ENCODE measurements at places on chromosomes 16 and 17. TPM values are rescaled to one million over a fixed set of nuclear protein-coding genes. Genes with fewer than 3 reads are reported as not detected.
A peak's percentile ranks its signal among the peaks of the same experiment; 100 is the strongest.

DNA sequence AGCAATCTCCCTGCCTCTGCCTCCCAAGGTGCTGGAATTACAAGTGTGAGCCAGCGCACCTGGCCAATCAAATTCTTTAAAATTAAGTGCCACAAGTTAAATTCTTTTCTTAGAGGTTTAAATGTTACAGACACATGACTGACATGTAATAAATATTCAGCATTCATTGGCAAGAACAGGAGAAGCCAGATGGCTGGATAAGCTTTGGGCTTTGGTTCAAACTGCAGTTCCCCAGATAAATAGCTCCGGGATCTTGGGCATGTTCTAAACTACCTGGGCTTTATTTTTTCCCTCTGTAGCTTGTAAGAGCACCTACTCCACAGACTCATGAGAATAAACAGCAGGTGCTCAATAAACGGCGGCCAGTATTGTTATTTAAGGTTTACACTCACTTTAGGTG lies 34.1 kb downstream of the ABAT start:
- no peak for DNase-seq

DNA sequence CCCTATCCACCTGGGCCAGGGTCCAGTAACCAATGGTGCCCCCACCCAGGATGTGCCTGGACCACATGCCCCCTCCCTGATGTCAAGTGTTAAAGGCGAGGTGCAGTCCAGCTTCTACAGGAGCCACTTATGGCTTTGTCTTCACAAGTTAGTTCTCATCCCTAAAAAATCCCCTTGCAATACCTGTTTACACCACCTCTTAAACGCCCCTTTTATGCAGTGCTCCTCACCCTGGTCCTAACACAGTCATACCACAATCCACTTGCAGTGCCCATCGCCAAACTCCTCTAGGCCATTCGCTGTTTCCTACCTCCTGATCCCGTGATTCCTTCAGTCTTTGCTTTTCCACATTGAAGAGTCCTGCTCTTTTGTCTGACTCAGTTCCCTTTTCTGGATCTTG lies 7.1 kb downstream of the GLYR1 start:
- no peak for DNase-seq

GRCh38 chr16:12390644-12391043 lies 413.0 kb downstream of the CPPED1 start:
- no peak for DNase-seq

DNA sequence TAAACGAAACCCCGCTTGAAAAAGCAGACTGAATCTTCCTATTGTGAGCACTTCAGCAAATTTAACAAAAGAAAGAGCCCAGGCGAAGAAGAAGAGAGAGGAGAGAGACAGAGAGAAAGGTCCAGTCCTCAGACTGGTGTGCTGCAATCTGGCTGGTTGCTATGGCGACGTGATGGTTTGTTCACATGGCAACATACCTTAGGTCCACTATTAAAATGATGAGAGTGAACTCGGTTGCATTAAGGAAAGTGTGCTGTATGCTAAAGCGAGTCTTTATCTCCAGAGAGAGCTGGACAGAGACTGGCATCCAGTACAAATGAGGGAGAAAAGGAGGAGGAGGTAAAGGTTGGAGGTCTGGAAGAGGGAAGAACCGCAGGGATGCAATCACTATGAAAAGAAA lies 271.8 kb upstream of the ZFHX3 start:
- no peak for DNase-seq

- no peak for DNase-seq
Measured at GRCh38 chr16:84464116-84464515, 40.3 kb downstream of the MEAK7 start.

- peak; percentile 35 for DNase-seq
Measured at GRCh38 chr17:20091174-20092029, 82.2 kb downstream of the SPECC1 start.

DNA sequence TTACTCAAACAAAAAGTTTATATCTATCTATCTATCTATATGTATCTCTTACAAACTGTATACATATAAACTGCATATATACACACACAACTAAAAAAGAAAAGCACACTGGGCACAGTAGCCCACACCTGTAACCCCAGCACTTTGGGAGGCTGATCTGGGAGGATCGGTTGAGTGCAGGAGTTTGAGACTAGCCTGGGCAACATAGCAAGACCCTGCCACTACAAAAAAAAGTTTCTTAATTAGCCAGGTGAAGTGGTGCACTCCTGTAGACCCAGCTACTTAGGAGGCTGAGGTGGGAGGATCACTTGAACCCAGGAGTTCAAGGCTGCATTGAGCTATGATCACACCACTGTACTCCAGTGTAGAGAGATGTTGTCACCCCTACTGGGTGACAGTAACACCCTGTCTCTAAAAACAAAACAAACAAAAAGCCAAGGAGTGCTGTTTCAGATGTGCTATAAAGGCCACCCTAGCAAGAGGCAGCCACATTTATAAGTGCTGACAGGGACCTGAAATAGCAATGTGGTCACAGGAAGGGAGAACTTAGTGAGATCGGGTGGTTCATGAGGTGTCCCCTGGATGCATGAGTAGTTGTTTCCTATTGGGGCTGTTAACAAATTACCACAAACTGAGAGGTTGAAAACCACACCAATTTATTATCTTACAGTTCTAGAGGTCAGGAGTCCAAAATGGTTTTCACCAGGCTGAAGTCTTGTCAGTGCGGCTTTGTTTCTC lies 4.8 kb downstream of the CD2BP2 start:
- DNase-seq: no peak

GRCh38 chr16:89289428-89290395 lies 72.2 kb downstream of the ZNF778 start:
- peak; percentile 61 for DNase-seq

- peak; percentile 53 for DNase-seq
Measured at GRCh38 chr16:88703486-88704309, 2.5 kb downstream of the RNF166 start.

DNA sequence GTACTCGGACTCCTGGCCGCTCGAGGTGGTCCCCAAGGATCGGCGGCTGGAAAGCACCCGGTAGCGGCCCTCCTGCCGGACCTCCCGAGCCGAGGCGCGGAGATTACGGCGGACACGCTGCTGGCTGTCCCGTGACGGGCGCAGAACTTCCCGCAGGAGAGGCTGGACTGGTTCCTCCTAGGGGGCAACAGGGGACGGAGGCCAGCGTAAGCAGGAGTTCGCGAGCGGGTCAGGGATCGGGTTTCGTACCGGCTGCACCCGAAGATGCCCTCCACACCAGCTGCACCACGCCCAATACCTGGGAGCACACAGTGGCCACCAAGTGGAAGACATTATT lies 341 bp downstream of the SLC7A6OS start:
- no peak for DNase-seq

DNA sequence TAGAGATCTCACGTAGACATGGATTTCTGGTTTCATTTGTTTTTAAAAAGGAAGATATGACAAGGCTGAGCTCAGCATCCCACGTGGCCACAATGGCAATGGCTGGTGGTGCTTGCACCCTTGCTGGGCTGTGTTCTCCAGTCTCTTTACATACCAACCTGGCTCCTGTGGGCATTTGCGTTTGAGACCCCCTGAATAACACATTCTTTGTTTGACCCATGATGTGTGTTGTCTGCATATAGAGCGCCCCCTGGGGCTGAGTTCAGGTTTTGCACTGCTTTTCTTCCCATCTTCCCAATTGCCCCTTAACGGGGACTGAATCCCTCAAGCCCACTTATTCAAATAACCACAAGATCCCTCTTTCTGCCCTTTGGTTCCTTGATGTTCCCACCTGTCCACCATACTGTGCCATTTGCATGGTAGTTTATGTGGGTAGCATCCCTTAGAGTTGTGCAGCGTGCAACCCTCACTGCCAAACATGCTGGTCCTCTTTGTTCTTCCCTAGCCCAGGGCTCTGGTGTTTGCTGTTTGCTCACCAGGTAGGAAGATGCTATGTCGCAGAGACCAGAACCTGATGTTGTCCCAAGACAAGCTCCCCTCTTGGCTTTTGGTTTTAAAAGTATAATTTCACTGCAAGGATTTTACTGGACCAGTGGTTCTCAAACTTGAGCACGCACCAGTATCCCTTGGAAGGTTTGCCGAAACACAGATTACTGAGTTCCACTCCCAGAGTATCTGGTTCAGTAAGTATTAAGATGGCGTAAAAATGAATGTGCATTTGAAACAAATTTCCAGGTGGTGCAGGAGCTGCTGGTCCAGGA lies 38.5 kb upstream of the NKD1 start:
- no peak for DNase-seq

DNA sequence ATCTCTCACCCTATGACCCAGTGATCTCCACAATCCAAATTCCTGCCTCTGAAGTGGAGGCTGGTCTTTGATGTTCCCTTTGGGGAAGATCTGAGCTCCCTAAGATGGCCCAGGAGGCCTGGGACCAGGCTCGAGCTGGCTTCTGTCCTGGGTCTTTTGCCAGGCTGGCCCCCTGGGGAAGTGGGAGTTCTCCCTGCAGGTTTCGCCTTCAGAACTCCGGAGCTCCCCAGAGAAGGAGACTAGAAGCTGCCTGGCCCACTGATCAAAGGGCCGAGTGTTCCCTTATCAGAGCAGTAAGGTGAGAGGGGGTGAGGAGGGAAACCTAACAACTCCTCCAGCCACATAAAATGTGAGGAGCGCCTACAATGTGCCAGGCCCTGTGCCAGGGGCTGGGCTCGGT lies 147.1 kb downstream of the IRF8 start:
- DNase-seq: no peak

GRCh38 chr16:19735074-19735867 lies 17.2 kb downstream of the IQCK start:
- DNase-seq: peak; percentile 43

DNA sequence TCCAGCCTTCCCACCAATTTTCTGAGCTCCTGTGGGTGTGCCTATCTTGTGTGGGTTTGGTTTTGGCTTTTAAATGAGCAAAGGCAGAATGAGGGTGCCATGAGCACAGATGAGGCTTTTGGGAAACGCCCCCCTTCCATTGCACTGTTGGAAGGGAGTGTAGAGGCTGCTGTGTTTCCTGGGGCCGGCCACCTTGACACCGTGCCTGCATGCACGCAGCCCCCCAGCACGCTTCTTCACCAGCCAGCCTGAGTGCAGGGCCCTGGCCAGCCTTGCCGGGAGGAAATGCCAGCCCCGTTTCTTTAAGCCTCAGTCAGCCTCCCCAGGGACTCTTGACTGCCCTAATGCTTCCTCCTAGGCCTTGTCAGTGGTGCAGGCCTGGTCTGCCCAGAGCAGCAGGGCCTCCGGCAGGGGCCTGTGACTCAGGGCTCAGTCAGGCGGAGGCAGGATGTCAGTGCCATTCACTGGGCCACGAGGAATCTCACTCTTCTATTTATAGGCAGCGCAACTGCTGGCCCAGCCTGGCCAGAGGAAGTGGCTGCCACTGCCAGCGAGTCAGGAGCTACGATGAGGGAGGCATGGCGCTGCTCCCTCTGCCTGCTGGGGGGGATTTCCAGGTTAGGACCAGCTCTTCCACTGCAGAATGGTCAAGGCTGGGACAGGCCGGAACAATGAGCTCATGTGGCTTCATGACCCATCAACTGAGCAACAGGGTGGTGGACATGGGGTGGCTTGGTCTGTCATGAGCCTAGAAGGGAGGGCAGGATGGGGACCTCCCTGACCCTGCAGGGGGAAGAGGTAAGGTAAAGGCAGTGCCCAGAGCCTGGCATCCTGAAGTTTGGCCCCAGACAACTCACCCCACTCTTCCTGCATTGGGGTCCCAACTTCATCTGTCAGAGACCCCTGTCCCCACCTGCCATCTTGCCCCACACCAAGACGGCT lies 205.2 kb downstream of the RAB11FIP4 start:
- peak; percentile 78 for DNase-seq

GRCh38 chr16:56125922-56126321 lies 65.4 kb upstream of the GNAO1 start:
- DNase-seq: no peak

DNA sequence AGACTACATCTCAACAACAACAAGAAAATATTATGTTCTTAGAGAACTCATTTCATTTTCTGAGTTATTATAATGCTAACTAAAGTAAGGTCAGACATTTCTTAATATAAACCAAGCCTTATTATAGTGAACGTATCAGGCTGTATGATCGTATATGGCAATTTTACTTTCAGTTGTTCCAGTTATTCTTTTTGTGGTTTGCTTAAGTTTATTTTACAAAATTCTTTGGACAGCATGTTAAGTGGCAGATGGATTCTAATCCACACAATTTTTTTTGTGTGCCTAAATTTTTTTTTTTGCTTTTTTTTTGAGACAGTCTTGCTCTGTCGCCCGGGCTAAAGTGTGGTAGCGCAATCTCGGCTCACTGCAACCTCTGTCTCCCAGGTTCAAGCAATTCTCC lies 59.0 kb downstream of the VMP1 start:
- DNase-seq: no peak

DNA sequence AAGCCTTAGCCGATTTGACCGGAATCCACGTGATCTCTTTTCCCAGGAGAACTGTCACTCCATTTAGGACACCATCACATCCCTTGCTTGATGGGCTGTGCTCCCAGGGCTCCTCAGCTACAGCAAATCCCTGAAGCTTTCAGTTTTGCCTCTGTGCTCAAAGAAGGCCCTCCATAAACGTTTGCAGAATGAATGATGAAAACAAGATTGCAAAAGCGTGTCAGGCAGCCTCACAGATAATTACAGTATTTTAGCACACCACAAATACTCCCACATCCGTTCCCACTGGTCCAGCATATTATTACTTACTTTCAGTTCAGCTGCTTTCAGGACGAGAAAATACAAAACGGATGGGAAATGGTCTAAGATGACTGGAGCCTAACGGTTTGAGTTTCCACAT lies 84.6 kb downstream of the USP31 start:
- no peak for DNase-seq

DNA sequence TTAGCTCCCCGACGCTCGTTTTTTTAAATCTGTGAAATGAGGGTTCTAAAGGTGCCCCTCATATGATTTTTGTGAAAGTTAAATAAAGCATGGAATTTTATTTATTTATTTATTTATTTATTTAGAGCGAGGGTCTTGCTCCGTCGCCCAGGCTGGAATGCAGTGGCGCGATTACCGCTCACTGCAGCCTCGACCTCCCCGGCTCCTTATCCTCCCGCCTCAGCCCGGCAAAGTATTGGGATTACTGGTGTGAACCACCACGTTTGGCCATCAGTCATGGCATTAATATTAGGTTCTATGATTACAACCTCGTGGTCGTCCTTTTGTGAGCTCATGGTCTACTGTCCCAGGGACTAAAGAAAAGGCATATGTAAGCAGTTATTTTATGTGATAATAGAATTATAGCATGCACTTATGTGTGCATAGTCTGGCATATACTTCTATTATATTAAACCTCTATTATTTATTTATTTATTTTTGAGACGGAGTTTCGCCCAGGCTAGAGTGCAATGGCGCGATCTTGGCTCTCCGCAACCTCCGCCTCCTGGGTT lies 557 bp upstream of the LUC7L start:
- no peak for DNase-seq

GRCh38 chr16:50627419-50627818 lies 53.7 kb downstream of the SNX20 start:
- peak; percentile 59 for DNase-seq

The CSF3 gene
- not detected for total RNA-seq

The CDRT4 gene
- 0.78 TPM for total RNA-seq

The CD300E gene
- 4.9 TPM for total RNA-seq

The NPIPA5 gene
- 5.9 TPM for total RNA-seq

The SHISA6 gene
- total RNA-seq: 0.37 TPM

The KRTAP4-4 gene
- not detected for total RNA-seq

The ABCC12 gene
- total RNA-seq: 0.07 TPM

The SLC6A2 gene
- total RNA-seq: not detected

All from heart right ventricle (tissue), 16 donors.